ENCODE measurements at places on chromosomes 1 and 21.

GRCh38 chr1:102693345-102693744 is 415.0 kb downstream of the COL11A1 start:
- no peak for DNase-seq
- no peaks in the 10 kb centered on the region for H3K4me1 ChIP-seq
- no peaks in the 10 kb centered on the region for H3K36me3 ChIP-seq
- H3K4me3 ChIP-seq = no peak overlapping the region
- H3K27ac ChIP-seq = no peak overlapping the region

DNA sequence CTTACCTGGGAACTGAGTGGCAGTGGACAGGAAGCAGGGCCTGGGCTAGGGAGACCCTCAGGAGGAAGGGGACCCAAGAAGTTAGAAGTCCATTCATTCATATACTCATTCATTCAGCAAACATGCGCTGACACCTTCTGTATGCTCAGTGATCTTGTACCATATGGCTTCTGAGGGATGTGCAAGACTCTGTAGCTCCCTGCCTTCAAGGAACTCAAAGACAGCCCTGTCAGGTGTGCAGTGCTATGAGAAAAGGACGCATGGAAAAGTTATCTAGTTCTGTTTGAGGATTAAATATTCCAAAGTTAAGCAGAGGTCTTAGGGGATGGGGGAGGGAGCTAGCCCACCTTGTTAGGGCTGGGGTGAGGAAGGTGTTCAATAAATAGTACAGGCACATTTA is 12.5 kb downstream of the DMAP1 start:
- H3K27me3 ChIP-seq = no peaks in the 10 kb centered on the region
- no peak for DNase-seq
- no peaks in the 10 kb centered on the region for H3K4me1 ChIP-seq

GRCh38 chr1:226553924-226554282 is 5.3 kb downstream of the STUM start:
- H3K36me3 ChIP-seq = no peaks in the 10 kb centered on the region
- no peak overlapping the region for H3K4me3 ChIP-seq
- H3K27me3 ChIP-seq = peaks cover 64% of the 10 kb centered on the region
- H3K27ac ChIP-seq = no peak overlapping the region
- no peak for DNase-seq

DNA sequence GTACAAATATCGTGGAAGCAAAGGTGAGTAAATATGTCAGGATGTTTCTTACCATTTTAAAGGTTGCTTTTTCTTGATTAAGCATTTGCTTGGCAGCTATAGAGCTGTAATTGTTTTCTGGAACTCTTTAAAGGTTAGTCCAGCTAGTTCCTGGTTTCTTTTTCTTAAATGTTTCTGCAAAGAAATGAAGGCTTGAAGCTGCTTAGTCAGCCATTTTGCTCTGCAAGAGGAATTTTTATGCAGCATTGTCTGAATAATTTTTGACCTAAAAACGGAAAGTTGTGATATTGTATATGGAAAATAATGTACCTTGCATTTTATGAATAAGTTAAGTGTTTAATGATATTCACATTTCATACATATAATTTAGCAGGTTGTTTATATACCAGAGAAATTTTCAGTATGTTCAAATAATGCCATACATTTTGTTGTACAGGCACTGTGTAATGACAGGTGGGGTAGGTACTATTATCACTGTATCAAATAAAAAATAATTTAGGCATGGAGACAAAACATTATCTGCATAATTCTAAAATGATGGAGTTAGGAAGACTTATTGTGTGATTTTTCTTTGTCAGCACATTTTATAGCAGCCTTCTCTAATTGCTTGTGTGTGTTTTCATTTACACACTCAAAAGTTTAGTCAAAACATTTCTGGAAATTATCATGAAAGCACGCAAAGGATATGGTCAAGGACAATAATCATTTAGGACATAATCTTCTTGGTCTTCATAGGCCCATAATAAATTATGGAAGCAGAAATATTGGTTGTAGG is 624.4 kb downstream of the NCAM2 start:
- no peak for DNase-seq
- no peaks in the 10 kb centered on the region for H3K36me3 ChIP-seq
- H3K4me3 ChIP-seq = no peak overlapping the region
- no peak overlapping the region for H3K27ac ChIP-seq
- no peaks in the 10 kb centered on the region for H3K4me1 ChIP-seq
